NCI-H2081 (cell line): ENCODE measurements at places on chromosomes 4 and X.

DNA sequence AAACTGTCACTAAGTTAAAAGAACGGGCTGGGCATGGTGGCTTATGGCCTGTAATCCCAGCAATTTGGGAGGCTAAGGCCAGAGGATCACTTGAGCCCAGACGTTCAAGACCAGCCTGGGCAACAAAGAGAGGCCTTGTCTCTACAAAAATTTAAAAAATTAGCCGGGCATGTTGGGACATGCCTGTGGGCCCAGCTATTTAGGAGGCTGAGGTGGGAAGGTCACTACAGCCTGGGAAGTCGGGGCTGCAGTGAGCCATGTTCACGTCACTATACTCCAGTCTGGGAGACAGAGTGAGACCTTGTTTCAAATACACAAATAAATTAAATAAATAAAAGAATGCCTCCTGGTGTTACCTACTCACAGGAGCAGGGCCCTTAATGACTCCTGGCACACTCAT is 69.5 kb downstream of the APBB2 start:
- no peak for DNase-seq

DNA sequence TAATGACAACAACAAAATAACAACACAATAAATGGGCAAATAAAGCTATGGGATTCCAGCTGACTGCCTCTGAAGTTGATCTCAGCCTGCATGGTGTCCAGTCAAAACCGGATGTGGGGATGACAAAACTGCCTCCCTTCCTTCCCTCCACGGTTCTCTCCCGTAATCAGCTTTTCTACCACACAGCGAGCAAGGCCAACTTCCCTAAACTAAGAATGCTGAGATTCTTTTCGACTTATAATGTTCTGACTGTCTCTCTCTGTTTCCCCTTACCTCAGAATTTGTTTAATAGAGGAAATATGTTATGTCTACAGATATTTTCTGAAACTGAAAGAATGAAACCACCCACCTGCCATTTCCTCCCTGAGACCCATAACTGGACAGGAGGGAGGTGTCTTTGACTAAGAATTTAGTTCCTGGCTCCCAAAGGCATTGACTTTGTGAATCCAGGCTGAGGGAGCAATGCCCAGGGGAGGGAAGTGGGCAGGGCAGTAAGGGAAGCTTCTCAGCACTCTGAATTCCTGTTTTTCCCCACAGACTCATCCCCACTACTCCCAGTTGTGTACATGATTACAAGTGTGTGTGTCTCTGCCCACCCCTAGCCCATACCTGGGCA is 1.0 kb upstream of the TLR1 start:
- no peak for DNase-seq

DNA sequence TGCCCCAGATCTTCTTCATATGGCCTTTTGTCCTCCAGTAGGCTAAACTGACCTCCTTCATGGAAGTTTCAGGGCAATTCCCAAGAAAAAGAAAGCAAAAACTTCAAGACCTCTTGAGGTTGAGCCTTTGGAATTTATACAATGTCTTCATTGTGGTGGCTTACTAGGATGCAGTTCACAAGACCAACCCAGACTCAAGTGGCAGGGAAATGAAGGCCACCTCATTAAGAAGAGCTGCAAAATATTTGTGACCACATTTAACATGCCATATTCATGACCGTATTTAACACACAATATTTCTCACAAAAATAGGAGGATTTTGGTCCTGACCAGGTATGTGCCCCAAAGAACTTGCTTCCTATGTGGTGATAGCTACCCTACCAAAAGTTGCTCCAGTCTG is 605.5 kb upstream of the PITX2 start:
- no peak for DNase-seq

DNA sequence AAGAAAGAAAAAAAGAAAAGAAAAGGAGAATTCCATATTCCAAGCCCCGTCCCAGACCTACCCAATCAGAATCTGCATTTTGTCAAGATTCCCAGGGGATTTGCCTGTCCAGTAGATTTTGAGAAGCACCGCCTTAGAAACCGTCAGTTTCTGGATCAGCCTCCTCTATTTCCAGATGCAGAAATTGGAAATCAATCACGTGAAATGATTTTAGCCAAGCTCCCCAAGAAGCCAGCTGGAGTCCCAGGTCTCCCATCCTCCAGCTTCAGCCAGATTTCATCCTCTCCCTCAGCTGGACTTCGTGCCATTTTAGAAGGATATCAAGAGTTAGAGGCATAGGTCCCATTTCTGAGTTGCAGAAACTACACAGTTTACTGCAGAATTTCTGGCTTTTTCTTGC is 629.3 kb downstream of the MID1IP1 start:
- DNase-seq = no peak

GRCh38 chr4:152666946-152667345 is 12.9 kb downstream of the TMEM154 start:
- DNase-seq = no peak

GRCh38 chrX:44735498-44735897 is 108.3 kb upstream of the DUSP21 start:
- no peak for DNase-seq

- no peak for DNase-seq
These were observed 83.5 kb upstream of the AFF2 start for GRCh38 chrX:148416931-148417330.

DNA sequence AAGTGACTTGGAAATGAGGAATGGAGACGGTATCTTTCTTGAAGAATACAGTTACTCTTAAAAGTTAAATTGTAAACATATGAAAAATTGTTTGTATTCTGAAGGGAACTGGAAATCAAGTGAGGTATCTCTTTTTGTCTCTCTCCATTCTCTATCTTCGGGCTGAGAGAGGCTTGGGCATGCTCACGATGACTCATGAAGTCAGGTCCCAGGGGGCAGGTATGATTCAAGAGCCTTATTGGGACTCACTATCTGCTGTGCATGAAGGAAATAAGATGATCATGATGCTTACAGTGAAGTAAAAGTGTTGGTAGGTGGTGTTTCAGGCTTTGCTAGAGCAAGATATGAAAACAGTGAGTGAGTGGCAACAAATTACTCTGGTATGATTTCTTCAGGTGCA is 200.4 kb upstream of the PITX2 start:
- DNase-seq = no peak

DNA sequence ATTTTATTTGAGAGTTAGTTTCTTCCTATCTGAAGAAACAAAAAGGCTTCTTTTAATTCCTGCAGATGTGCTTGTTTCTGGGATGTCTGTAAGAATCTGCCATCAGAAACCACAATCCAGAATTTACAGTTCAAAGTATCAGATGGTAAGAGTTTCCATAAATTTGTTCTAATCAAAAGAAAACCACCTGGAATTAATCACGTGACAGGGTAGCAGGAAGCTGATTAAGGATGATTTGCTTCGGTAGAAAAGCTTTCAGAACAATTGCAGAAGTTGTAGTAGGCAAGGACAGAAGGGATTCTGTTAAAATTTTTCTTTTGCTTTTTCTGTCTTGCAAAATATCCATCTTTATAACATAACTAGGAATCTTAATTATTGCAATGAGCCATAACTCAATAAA is 1975.1 kb upstream of the AGA start:
- no peak for DNase-seq

DNA sequence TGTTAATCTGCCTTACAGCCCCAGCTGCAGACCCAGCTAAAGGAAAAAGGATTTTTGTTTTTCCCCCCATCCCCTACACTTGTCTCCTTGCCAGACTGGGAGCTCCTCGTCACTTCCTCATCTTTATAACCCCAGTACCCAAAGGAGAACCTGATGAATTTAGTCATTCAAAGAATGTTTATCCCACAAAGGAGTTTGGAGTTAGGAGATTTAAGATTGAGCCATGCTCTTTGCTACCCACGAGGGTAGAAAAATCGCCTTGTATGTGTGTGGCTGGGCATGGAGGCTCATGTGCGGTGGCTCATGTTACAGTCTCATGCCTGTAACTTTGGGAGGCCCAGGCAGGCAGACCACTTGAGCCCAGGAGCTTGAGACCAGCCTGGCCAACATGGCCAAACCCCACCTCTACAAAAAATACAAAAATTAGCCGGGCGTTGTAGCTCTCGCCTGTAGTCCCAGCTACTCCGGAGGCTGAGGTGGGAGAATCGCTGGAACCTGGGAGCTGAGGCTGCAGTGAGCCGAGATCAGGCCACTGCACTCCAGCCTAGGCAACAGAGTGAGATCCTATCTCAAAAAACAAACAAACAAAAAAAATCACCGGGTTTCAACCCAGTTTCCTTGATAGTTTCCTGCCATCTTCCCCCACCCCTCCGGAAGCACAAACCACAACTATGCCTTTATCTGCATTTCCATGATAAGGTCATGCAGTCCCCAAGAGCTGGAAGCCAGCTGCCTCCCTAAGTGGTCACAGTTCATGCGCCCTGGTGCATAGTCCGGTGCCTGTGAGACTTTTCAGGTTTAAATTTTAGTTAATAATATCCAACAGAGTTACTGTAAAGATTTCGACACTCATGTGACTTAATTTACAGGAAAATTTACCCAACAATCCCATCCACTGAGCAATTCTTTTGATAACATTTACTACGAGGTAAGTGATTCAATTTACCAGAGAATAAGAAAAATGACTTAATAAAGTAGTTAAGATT is 1.5 kb downstream of the CFAP97 start:
- no peak for DNase-seq

- no peak for DNase-seq
These were observed 291.7 kb downstream of the KCNIP4 start for GRCh38 chr4:21656832-21657231.

DNA sequence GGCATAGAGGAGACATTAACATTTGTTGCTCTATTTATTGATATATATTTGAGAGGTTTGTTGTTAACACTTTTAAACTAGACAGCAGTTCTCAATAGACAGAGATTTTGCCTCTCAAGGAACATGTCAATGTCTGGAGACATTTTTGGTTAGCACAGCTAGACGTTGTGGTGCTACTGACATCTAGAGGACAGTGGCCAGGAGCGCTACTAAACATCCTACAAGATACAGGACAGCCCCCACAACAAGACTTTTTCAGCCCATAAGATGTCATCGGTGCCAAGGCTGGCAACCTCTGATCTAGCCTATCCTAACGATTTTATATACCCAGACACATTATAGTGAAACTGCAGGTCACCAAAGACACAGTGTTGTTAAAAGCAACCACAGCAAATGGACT is 18.4 kb upstream of the CTSO start:
- DNase-seq = no peak

- no peak for DNase-seq
These were observed 103.4 kb upstream of the MAOA start for GRCh38 chrX:43552703-43553102.

- DNase-seq = no peak
These were observed 23.6 kb downstream of the EIF4E start for GRCh38 chr4:98905297-98905696.

GRCh38 chrX:1451251-1451660 is 1.5 kb downstream of the ASMTL start:
- no peak for DNase-seq

- no peak for DNase-seq
These were observed 5.2 kb upstream of the BMP15 start for GRCh38 chrX:50905334-50905733.
